Activated T-cell treated with anti-CD3 and anti-CD28 coated beads, Interleukin-2, amount 50 U/mL, for 4 hours (primary cell): ENCODE measurements at places on chromosomes 5 and 9.
A peak's percentile ranks its signal among the peaks of the same experiment; 100 is the strongest.

- no peak for DNase-seq
These were observed 495.8 kb downstream of the CHSY3 start for GRCh38 chr5:130400091-130400490.

GRCh38 chr9:114652776-114653555 is 4.6 kb downstream of the TEX53 start:
- no peak for DNase-seq

- DNase-seq: no peak
These were observed 95.1 kb downstream of the MEF2C start for GRCh38 chr5:88787856-88788255.

GRCh38 chr9:128688501-128689292 is at the start of gene SET:
SET (plus strand) TSS chr9:128689222; CDS start chr9:128689583, 361 bp downstream.
- peak; percentile 91 for DNase-seq

GRCh38 chr9:113380869-113381378 is 4.1 kb upstream of the HDHD3 start:
- no peak for DNase-seq
